NCI-H1417 (cell line): ENCODE measurements at places on chromosomes 13 and 19.
A peak's percentile ranks its signal among the peaks of the same experiment; 100 is the strongest.

GRCh38 chr19:6238256-6238642 lies 41.5 kb downstream of the MLLT1 start:
- no peak for DNase-seq

DNA sequence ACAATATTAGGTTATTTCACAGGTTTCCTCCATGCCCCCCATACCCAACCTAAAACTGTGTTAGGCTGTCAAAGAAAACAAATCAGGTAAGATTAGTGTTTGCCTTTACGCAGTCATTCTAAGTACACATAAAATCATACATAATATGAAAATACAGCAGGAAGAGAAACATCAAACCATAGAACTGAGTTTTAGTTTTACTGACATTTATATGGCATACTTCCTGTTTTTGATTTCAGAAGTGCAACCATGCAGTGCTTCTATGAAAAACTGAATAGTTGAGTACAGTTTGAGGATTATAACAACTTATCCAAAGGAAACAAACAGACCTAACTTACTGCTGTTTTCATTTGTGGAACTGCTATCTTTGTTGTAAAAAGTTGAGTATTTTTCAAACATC lies 91.3 kb downstream of the KCNRG start:
- DNase-seq = no peak

GRCh38 chr19:40976134-40976533 lies 14.9 kb upstream of the CYP2B6 start:
- no peak for DNase-seq

DNA sequence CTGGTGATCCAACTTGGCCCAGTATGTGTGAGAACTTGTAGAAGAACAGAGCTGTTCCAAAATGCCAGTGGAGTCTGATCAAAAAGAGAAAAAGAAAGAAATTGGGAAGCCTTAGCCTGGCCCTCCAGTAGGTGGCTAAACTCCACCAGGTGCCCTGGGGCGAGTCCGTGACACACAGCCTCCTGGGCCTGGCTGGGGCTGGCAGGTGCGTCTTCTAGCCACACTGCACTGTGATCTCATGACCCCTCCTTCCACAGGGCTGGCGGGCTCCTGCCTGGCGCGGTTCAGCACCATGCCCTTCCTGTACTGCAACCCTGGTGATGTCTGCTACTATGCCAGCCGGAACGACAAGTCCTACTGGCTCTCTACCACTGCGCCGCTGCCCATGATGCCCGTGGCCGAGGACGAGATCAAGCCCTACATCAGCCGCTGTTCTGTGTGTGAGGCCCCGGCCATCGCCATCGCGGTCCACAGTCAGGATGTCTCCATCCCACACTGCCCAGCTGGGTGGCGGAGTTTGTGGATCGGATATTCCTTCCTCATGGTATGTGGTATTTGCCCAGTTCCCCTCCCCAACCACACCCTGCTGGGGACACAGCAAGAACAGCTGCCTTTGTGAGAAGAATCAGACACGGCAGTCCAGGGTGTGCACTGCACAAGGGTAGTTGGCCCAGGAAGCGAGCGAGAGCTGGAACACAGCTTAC lies 53.7 kb downstream of the RAB20 start:
- DNase-seq = no peak

GRCh38 chr19:13256918-13257317 lies 106.7 kb downstream of the IER2 start:
- no peak for DNase-seq

GRCh38 chr13:94706101-94706842 lies 6.1 kb downstream of the SOX21 start:
- peak; percentile 87 for DNase-seq

DNA sequence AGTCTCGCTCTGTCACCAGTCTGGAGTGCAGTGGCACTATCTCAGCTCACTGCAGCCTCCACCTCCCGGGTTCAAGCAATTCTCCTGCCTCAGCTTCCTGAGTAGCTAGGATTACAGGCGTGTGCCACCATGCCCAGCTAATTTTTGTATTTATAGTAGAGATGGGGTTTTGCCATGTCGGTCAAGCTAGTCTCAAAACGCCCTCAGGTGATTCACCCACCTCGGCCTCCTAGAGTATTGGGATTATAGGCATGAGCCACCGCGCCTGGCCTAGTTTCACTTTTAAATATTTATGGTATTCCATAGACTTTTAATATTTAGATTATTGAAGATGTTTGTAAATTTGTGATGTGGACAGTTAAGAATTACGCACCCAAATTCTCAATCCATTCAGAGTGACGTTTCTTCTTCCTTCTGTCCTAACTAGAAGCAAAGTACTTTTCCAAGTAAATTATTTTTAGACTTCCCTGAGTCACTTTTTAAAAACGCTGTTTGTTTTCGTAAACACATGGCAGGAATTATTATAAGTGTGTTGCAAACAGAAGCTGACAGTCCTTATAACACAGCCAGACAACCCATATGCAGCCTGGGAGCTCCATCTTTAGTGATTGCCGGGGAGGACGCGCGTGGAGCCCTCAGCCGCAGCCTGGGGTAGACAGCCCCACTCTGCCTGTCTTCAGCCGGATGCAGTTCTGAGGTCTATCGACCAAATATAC lies 131.7 kb downstream of the ATP11A start:
- no peak for DNase-seq

GRCh38 chr13:106520251-106521054 lies 15.0 kb downstream of the EFNB2 start:
- DNase-seq = peak; percentile 32

DNA sequence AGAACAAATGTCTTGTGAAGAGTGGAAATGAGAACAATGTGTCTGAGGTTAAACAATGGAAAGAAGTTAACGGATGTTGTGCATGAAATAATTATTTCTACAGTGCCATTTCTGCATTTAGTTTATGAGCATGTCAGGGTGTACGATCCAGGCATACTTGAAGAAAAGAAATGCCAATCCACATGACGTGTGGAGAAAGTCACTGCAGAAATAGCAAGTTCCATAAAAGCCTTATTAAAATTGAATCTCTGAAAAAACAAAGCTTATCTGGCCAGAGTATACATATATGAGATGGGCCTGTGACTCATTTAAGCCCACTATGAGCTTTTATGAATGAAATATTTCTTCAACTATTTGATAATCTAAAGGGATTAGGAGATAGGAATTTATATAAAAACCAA lies 426.1 kb downstream of the EFNB2 start:
- DNase-seq = no peak

- peak; percentile 97 for DNase-seq
Observed at GRCh38 chr19:51986309-51987291, at the start of gene ZNF350. Gene ZNF350, minus strand, starts transcription at chr19:51986840. Its CDS starts 12,480 bp downstream, at chr19:51974360.

DNA sequence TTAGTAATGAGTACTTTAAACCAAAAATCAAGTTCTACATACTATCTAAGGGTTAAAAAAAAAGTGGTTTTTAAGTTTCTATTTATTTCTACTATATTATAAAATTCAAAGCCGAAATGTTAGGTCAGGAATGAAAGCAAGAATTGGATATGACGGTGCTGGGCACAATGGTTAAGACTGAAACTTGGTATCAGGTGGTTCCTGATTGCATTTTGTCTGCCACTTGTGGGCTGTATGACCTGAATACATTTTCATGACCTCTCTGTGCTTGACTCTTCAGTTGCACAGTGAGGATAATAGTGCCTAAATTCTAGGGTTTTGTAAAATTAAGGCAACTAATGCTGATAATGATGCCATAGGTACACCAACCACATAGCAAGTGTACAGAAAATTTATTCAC lies 22.3 kb upstream of the ZNF675 start:
- no peak for DNase-seq

- peak; percentile 95 for DNase-seq
Observed at GRCh38 chr19:11355160-11356073, at the start of gene PLPPR2. Gene PLPPR2, plus strand, starts transcription at chr19:11355432. Its CDS starts 2,242 bp downstream, at chr19:11357674.

DNA sequence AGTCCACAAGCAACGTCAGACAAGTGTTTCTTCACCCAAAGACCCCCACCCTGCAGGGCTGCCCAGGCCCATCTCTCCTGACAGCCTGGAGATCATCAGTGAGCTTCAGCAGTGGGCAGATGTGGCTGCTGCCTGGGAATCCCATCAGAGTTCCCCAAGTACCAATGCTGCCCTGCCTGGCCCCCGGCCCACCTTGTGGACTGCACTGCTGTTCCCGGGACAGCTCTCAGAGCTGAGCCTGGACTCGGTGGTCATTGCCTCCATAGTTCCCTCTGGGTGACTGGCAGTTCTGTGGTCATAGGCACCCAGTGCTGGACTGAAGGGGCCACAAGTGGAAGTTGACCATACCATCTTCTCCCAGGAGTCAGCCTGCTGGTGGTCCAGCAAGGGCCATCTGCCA lies 24.5 kb upstream of the ZNF492 start:
- no peak for DNase-seq

DNA sequence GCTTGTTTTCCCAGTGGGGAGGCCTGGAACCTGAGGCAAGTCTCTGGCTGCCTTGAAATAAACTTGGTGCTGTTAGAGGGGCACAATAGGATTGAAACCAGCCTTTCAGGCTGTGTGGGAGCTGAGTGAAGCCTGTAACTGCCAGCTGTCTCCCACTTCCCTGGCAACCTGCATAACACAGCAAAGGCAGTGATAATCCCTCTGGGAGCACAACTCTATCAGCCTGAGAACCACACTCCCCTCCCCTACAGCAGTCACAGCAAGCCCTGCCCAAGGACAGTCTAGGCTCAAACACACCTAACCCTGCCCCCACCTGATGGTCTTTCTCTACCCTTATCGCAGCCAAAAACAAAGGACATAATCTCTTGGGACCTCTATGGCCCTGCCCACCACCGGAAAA lies 683.8 kb upstream of the ATXN8OS start:
- DNase-seq = no peak

DNA sequence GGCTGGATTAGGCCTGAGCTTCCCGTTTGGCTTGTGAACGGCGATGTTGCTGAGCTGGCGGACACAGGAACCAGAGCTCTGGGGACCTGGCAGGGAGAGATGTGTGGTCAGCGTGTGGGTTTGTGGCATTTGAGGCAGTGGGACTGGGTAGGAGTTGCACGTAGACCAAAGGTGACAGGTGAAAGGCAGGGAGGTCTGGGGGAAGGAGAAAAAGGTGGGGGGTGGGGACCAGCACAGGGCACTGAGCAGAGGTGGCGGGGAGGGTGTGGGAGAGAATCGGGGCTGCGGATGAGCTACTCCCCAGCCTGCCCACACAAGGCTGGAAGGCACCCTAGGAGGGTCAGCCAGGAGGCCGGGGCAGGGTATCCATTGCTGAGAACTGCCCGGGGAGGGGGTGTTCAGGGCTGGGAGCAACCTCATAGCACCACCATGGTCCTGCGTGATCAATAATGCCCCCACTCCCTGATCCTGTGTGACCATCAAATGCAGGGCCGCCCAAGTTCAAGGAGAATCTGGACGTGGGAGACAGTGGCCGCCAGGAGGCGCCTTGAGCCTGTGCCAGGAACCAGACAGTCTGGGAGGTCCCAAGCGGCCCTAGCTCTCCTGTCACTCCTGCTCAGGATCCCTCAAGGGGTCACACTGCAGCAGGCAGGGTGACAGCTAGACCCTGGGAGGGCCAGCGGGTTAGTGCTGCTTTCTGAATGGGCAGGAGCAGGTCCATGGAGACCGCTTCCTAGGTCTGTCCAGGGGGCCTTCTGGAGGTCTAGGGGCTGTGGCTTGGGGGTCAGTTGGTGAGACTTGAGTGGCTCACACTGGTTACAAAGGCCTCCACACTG lies 12.8 kb upstream of the SELENOW start:
- peak; percentile 39 for DNase-seq

DNA sequence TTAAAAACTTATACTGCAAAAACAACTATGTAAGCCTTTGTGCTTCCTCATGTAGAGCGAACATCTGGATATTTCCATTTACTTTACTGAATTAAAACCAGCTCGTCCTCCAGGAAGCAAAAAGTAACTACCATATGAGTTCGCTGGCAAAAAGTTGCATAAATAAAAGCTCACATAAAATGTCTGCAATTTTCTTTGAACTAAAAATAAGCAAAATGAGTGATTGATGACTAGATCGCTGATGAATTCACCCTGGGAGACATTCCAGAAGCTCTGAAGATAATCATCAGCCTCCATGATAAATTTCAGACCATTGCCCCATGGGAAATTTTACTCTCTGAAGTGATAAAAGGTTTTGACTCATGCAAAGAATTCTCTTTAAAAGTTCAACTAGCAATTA lies 67.3 kb upstream of the SACS start:
- DNase-seq = no peak

GRCh38 chr19:27657271-27658051 lies 1555.5 kb downstream of the UQCRFS1 start:
- DNase-seq = no peak

- no peak for DNase-seq
Observed at GRCh38 chr13:83333614-83334388, 548.5 kb downstream of the SLITRK1 start.

DNA sequence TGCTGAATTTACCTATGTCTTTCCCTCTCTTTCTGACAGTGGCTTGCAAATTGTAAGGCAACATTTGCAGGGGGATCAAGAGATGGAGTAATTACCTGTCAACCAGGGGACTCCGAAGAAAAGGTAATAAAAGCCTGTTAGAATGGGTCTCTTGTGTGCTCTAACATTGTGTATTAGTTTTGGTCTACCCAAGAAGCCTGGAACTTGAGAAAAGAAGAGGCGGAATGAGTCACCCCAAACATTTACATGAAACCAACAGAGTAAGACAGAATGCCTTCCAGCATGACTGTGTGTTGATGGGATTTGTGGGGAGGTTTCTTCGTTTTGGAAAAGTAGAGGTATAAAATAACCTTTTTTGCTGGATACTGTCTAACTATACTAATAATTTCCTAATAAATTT lies 36.7 kb downstream of the ZAR1L start:
- DNase-seq = no peak

DNA sequence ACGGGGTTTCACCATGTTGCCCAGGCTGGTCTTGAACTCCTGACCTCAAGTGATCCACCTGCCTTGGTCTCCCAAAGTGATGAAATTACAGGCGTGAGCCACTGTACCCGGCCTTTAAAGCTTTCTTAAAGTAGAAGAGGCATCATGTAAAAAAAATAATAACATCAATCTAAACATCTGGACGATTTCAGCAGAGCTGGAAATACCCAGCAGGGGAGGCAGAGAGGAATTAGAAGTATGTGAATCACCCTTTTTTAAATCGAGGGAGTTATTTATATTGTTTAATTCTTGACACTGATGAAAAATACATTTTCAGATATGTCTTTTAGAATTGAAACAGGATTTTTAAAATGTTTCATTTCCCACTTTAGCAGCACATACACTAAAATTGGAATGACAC lies 37.4 kb upstream of the MTIF3 start:
- no peak for DNase-seq

DNA sequence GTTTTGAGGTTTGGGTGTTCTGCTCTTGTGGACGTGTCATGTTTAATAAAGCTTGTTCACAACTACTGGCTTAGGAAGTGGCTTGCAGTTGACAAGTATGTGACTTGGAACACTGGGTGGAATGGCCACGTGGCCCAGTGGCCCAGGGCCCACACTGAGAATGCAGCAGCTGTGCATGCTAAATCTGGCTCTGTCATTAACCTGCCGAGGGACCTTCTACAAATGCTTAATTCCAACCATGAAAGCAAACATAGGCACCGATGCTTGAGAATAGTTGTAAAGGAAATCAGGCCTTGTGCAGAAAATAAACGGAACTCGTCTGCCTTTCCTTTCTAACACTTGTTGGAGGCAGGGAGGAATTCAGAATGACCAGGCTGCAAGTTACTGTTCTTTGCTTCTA lies 11.6 kb upstream of the CLDN10 start:
- DNase-seq = peak; percentile 66

GRCh38 chr19:15379999-15380647 lies 536 bp upstream of the AKAP8 start:
- peak; percentile 86 for DNase-seq
